Right renal pelvis (tissue), 4 donors: ENCODE measurements at places on chromosomes 6 and 20. TPM values are rescaled to one million over a fixed set of nuclear protein-coding genes. Genes with fewer than 3 reads are reported as not detected.

The OR2J3 gene
- polyA plus RNA-seq = not detected

The IL17A gene
- polyA plus RNA-seq = not detected

The ARFGEF3 gene
- 5.8 TPM for polyA plus RNA-seq

The CTAGE9 gene
- polyA plus RNA-seq = not detected

The CTCFL gene
- 1.9 TPM for polyA plus RNA-seq

The TAAR2 gene
- polyA plus RNA-seq = not detected

The DYNLT2 gene
- 6.7 TPM for polyA plus RNA-seq

The CD93 gene
- polyA plus RNA-seq = 50.1 TPM

DNA sequence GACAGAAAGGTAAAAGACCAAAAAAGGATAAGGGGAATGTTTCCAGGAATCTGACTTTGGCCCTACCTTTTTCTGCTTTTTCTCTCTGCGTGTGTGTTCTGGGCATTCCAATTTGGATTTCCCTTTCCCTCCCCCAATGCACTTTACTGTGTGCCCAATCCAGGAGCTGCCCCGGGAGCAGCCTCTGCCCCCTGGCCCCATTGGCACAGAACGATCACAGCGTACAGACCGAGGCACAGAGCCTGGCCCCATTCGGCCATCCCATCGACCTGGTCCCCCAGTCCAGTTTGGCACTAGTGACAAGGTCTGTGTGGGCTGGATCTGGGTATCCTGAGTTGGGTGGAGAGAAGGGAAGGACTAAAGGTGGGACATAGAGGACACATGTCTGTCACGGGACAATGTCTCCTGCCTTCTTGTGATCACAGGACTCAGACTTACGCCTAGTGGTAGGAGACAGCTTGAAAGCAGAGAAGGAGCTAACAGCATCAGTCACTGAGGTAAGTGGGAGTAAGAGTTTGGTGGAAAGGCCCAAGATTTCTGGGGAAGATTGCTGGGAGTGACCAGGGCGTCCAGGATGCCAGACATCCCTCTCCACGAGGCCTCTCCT, 14.6 kb downstream of the PRRC2A start:
- no peak for DNase-seq

DNA sequence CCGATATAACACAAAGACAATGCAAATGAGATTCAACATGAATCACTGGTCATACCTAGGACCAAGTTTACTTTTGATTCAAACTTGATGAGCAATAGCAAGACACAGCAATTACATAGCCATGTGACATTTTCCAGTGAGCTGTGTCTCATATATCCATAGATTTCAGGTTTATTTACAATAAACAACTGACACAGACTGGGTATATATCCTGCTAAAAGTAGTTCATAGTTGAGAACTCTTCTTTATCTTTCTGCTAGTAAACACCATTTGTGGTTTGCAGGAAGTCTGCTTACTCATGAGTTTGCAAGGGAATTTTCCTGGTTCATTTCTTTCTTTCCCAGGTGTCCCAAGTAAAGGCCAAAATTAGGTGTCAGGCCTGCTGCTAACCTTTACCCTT, 343.4 kb downstream of the KIF16B start:
- DNase-seq = no peak

GRCh38 chr6:26161322-26161721, 74.1 kb downstream of the HFE start:
- DNase-seq = no peak

- no peak for DNase-seq
Measured at GRCh38 chr6:104527761-104528415, 331.8 kb downstream of the HACE1 start.

DNA sequence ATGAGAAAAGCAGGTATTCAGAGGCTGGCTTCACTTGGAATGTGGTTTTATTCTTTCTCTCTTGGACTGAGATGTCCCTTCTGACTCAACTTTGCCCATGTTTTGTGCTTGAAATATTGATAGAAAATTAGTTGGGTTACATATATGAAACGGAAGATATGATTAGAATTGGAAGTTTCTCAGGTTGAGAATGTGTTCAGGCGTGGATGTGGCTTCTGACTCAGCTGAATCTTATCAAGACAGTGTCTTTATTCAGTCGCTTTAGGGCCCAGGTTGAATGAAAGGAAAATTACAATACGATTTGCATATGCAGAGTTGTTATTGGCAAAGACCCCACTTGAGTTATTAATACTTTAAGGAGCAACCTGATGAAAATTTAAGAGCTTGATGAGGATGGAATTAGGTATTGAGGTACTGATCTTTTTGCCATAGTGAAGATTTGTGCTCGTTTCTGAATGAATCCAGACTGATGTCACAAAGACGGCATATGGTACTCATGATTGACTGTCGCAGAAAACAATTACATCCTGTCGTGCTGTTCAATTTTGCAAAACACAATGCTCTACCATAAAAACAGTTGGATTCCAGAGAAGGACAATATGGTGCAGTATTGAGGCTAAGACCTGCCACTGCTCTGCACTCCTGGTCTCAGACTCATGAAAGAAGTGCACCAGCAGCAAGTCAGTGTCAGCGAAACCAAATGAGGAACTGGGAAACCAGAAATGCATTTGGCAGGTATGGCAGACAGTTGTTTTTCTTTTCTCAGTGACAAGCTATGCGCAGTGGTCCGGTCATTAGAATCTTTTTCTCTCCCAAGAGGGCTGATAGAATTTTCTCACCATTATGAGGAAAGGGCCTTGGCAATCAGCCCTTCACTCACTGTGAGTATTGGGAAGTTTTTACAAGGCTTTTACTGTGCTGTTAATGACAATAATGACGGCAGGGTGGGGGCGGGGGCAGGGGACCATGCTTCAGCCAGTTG, 158.3 kb downstream of the DOK5 start:
- DNase-seq = no peak

DNA sequence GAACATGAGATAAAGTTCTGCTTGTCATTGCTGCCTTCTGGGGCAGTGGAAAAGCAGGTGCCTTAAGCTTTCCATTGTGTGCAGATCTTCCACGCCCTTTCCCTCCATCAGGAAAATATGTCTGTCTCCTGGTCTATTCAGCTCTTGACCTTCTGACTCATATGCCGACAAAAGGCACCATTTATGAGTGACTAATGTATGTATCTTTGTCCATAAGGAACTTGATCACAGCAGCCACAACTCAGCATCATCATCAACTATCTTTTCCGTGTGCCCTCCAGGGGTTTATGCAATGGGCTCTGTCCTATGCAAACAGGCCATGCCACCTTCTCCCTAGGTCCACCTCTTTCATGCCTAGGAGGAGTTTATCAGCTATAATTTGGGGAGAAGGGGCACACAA, 102.7 kb upstream of the QKI start:
- no peak for DNase-seq

DNA sequence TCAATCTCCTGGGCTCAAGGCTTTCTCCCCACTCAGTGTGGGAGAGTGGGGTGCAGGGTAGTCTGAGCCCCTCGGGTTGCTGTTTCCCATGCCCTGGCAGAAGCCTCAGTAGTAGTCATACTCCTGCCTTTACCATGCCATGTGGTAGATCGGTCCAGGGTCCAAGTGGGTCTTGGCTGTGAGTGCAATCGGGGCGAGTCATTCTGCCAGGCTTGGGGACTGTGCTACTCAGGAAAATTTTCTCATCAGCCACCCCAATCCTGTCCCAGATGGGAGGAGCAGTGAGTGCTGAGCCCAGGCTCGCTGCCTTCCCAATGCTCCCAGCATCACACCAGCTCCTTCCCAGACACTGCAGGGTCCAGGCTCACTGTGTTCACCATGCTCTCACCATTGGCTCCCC, 10.7 kb upstream of the RAET1L start:
- no peak for DNase-seq

DNA sequence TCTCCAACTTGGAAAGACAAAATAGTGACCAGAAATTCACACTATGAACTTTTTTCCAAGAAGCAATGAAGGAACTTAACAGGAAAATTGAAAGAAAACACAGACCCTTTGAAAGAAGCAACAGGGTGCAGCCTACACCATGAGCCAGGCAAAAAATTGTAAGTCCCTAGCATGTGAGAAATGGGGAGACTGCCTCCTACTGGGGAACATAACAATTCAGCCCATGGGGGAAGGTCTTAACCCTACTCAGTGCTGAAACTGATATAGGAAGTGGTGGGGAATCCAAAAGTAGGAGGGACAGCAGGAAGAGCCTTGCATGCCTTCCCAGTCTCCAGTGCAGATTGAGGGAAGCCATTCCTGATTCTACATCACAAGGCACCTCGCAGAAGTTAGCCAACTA, 235.1 kb upstream of the UFL1 start:
- no peak for DNase-seq

DNA sequence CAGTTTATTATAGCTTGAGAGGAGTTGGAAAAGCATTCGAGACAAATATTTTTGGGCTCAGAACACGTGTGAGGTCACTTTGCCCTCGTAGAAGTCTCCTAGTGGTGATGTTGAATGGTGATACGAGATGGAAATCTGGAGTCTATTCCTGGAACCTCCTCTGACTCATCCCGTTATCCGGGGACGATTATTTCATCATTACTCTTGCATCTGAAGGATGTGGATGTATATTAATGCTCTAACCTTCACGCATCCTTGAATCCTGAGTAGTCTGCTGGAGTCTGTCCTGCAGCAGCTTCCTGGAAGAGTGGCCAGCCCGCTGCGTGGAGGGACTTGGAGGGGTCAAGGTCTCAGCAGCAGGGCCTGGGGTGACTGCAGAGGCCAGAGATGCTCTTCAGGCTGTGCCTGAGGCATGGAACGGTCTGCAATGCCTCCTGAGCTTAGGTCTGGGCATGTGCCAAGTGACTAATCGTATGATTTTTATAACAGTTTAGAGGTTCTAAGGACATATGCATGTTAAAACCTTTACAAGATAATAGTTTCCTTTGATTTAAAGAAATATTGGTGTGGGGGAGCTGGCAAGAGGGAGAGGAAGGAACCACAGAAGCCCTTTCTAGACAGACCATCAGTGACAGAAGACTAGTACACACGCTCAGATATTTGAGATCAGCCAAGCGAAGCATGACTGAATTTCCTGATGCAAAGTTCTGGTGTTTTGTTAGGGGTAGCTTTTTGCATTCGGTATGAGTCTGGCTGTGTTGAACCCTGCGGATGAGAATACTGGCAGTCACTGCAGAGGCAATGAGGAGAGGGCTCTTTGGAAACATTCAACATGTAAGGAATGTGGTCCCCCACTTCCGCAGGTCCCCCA, 400.2 kb downstream of the QKI start:
- no peak for DNase-seq
